HL-60 (cell line): ENCODE measurements at places on chromosomes 4 and X.

DNA sequence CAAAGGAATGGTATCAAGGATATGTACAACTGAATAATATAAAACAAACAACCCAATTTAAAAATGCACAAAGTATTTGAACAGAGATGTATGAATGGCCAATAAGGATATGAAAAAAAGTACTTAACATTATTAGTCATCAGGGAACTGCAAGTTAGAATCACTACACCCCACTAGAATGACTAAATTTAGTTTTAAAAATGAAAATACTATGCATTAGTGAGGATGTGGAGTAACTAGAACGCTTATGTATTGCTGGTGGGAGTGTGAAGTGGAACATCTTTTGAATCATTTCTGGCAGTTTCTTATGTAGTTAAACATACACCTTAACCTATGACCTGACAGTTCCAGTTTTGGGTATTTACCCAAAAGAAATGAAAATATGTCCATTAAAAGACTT, 13.0 kb upstream of the SLC16A2 start:
- DNase-seq = no peak

DNA sequence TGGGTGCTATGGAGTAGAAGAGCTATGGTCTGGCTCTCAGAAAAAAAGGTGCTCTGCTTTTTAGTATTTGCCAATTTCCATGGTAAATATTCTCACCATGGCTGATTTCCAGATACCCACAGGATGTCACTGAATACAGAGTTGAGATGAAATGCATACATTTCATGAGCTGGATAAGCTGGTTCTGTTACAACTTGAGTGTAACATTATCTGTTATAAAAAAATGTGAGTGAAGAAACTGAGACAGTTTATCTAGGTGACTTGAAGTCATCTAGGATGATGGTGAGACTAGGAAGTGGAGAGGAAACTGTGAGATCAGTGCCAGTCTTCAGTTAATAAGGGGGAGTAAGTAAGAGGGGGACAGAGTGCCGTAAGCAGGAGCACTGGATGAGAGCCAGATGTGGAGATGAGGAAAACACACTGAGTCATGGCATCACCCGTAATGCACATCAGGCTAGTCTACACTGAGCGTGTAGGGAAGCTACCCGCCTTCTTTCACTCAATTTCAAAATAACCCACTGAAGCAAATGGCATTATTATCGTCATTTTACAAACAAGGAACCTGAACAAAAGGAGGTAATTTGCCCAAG, 5.0 kb downstream of the HPSE start:
- peak; percentile 48 for DNase-seq

DNA sequence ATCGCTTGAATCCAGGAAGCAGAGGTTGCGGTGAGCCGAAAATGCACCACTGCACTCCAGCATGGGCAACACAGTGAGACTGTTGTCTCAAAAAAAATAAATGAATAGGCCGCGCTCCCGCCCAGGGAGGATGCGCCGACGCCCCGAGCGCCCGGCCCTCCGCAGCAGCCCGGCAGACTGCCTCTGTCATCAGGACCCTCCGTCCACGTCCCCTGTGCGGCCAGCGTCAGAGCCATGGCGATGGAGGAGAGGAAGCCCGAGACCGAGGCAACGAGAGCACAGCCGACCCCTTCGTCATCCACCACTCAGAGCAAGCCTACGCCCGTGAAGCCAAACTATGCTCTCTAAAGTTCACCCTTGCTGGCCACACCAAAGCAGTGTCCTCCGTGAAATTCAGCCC, 21.4 kb downstream of the LIAS start:
- DNase-seq = no peak

GRCh38 chr4:81826335-81826734, 354.6 kb upstream of the RASGEF1B start:
- DNase-seq = no peak

DNA sequence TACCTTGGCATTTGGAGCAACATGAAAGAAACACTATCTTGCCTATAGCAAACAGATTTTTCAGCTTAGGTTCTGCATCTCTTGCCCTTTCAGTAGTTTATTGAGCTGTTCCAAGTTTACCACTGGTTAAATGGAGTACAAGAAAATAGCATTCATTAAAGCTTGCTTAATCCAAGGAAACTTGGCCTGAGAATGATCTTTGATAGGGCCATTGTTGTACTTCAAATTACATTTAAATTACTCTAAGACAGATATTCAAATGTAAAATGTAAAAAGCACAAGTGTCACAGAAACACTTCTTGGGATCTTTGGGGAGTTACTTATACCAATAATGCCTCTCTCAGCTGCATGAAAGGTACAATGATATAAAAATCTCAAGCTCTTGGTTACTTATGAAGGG, 609.0 kb upstream of the HTR2C start:
- DNase-seq = no peak

GRCh38 chrX:124931958-124932357, 387.7 kb upstream of the TEX13C start:
- DNase-seq = no peak

- DNase-seq = no peak
These were observed 1837.0 kb upstream of the PCDH7 start for GRCh38 chr4:28883211-28883610.

DNA sequence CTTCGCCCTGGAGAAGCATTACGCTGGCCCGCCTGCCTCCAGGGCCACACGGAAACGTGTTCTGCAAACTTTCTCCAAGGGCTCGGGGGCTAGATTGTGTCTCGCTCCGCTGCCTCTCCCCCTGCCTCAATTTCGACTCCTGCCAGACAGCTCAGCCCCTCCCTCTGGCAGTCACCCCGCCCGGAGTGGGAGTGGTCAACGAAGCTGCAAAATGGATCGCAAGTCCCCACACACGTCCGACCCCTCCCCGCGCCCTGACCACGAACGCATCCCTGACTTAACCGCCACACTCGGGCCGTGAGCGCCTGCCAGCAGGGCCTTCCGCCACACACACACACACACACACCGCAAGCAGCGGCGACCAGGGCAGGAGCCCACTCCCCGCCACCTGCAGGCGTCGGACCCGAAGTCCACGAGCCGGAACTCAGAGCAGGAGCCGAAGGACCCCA, 47.0 kb upstream of the NKAP start:
- DNase-seq = no peak

DNA sequence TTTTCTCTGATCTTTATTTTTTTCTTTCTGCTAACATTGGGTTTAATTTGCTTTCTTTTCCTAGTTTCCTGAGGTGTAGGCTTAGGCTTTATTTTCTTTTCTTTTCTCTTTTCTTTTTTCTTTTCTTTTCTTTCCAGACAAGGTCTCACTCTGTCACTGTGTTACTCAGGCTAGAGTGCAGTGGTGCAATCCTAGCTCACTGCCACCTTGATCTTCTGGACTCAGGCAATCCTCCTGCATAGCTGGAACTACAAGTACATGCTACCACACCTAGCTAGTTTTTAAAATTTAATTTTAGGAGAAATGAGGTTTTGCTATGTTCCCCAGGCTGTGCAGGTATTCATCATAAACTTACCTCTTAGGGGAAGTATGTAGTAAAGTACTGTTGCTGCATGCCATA, 197.8 kb upstream of the ANKRD50 start:
- DNase-seq = no peak

DNA sequence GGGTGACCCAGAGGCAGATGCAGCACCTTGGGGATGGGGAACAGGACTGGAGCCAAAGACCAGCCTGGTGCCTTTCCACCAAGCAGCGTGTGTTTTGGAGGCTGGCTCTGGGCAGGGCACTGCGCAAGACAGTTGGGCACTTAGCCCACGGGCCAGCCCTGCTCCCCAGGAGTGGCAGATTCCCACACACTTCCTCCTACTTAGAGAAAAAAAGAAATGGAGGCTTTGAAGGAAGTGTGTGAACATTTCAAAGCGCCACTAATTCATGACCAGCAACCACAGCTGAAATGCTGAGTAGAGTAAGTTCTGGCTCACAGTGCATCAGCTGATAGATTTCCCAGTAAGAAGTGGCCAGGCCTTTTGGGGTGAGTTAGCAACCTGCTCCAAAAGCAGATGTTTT, 54.9 kb upstream of the LGI2 start:
- peak; percentile 17 for DNase-seq

- no peak for DNase-seq
These were observed 11.0 kb downstream of the ARSJ start for GRCh38 chr4:113968473-113968872.

DNA sequence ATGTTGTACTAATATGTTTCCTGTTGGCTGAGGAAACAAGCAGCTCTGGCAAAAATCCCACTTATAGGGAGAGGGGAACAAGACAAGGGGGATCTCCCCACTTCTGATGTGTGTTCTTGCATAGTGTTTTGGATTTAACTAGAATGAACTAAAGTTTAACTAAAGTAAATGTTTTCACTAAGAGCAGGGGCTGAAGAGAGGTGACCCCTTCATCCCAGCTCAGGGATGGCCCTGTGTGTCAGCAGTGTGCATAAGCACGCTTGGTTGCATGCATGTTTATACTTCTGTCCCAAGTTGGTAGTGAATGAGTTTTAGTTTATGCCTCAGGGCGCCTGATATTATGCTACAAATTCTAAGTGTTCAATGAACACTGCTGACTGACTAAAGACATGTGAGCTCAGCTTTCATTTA, 169.4 kb downstream of the MGST2 start:
- DNase-seq = no peak

DNA sequence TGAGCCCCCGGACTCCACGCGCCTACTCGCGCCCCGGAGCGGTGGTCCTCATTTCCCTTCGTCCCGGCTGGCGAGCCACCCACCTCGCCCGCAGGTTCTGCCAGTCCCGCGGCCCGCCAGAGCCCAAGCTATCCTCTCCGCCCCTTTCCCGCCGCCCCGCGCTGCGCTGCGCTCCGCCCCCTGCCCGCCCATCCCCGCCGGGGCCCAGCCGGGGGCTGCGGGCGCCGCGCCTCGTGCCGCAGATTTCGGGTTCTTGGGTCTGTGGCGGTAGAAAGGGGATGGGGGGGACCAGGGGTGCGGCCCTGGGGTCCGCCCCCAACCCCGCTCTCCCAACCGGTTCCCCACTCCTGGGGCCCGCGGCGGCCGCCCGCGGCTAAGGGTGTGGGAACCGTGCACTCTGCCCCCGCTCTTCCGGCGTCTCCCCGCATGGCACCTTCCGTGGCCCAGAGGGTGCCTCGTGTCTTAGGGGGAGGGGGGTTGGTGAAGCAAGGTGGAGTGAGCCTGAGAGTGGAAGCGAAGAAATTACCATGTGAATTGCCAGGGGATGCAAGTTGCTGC, 650.8 kb upstream of the DIPK2B start:
- DNase-seq = no peak

DNA sequence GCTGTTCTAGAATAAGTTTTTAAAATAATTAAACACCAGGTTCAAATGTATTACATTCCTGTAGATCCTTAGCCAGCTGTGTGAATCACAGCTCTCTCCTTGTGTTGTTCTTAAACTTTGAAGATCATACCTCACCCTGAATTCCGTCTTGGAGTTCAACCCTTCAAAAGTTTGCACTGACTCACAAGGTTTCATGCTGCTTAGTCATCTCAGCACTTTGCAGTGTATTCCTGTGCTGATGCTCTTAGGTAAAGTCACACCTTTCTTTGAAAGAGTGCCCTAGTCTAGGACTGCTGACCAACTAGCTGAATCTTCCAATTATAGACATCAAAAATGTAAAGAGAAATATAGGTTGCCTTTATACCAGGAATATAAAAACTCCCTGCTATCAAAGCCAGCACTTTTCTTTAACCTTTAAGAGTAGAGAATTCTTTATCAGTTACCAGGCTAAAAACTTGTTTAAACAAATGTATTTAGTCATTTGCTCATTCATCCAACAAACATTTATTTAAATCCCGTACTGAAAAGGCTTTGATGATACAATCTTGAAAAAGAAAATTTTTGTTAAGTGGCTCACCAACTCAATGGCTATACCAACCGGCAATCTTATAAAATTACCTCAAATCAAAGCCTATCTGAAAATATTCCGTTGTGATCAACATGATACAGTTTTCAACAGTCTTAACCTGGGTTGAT, 169.7 kb downstream of the RAP1GDS1 start:
- DNase-seq = no peak

GRCh38 chr4:75844151-75844662, 58.0 kb downstream of the PPEF2 start:
- no peak for DNase-seq

GRCh38 chr4:37389366-37389765, 144.8 kb downstream of the NWD2 start:
- no peak for DNase-seq

- no peak for DNase-seq
These were observed 28.6 kb downstream of the FAM241A start for GRCh38 chr4:112173593-112174558.

GRCh38 chr4:56764223-56764622, 57.3 kb downstream of the SPINK2 start:
- peak; percentile 5 for DNase-seq

DNA sequence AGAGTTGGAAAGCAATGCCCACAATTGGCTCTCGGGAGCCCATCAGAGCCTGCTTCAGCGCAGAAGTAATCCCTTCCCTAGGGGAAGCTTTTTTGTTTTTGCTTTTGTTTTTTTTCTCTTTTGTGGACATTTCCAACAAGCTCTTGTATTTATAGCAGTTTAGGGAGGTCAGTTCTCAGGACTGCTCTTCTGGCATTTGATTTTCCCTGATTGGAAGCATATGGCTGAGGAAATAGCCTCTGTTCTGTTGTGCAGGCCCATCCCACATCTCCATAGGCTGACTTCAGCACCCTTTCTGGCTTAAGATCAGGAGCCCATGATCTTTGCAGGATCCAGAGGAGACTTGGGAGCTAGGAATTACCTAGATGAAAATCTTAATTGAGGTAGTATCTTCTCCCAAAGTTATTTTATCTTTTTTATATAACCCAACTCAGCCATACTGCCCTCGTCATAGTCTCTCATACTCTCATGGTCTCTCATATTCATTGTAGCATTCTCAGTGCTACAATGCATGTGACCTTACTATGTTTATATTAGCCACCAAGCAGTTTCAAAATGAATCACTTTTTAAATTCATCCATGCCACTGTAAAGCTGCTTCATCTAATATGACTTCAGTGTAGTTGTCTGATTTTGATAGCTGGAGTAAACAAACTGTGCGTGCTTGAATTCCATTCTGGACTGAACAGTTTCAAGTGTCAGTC, 16.7 kb downstream of the PAGE4 start:
- DNase-seq = no peak

DNA sequence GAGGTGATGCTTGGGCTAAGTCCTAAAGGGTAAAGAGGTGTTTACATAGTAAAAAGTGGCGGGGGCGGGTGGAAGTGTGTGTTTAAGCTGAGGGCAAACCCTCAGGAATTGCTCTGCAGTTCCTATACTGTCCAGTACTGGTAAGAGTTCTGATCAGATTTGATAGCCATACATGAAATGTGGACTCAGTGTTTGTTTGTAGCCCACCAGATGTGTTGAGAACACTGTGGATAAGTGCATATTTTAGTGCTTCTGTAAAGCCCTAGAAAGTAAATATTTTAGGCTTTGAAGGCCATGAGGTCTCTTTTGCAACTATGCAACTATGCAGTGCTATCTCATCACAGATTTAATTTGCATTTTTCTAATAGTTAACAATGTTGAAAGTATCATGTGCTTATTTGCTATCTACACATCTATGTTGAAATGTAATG, 80.7 kb upstream of the EOLA2 start:
- no peak for DNase-seq

- DNase-seq = no peak
These were observed 530.5 kb downstream of the FAM133A start for GRCh38 chrX:94204524-94204923.
